Activated T-helper 17 cell treated with anti-CD3 and anti-CD28 coated beads, Interleukin-2, amount 50 U/mL, for 72 hours (primary cell): ENCODE measurements at places on chromosomes 6 and 20.

DNA sequence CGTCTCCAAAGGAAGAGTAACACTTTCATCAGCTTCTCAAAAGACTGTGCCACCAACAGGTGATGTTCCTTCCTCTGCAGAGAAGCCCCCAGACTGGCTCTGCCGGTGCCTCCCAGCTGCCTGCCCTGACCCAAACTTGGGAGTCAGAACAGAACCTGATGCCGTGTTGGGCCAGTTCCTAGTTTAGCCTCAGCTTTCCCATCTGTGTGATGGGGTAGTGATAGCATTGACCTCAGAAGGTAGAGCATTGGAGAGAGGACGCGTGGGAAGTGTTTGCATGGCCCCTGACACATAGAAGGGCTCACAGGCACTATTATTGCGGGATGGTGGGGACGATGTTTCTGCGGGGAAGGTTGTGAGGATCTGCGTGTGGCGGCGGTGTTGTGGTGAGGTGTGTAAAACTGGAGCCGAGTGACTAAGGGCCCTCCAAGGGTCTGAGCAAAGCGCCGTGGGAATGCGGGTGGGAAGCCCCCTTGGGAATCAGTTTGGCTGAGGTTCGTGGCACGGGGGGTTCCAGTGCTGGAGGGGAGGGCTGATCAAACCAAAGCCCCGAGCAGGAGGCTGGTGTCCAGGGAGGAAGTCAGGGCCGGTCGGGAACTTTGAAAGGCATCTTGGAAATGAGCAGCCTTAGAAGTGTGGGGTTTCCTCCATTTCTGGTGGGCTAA is 1.7 kb downstream of the NTSR1 start:
- H3K27ac ChIP-seq: no peak overlapping the region
- peaks cover 4% of the 10 kb centered on the region for H3K4me1 ChIP-seq
- H3K36me3 ChIP-seq: no peaks in the 10 kb centered on the region
- no peak overlapping the region for H3K4me3 ChIP-seq
- ATAC-seq: no peak

- peak; percentile 98 for ATAC-seq
- peaks cover 24% of the 10 kb centered on the region for H3K4me1 ChIP-seq
- peaks cover 86% of the 10 kb centered on the region for H3K36me3 ChIP-seq
- peak overlapping the region; percentile 99 for H3K4me3 ChIP-seq
These were observed 5.8 kb downstream of the BTN3A3 start for GRCh38 chr6:26445934-26446667.

- no peaks in the 10 kb centered on the region for H3K4me1 ChIP-seq
- H3K27me3 ChIP-seq: no peaks in the 10 kb centered on the region
- no peak for ATAC-seq
These were observed 39.0 kb upstream of the ARMC2 start for GRCh38 chr6:108809211-108809610.

DNA sequence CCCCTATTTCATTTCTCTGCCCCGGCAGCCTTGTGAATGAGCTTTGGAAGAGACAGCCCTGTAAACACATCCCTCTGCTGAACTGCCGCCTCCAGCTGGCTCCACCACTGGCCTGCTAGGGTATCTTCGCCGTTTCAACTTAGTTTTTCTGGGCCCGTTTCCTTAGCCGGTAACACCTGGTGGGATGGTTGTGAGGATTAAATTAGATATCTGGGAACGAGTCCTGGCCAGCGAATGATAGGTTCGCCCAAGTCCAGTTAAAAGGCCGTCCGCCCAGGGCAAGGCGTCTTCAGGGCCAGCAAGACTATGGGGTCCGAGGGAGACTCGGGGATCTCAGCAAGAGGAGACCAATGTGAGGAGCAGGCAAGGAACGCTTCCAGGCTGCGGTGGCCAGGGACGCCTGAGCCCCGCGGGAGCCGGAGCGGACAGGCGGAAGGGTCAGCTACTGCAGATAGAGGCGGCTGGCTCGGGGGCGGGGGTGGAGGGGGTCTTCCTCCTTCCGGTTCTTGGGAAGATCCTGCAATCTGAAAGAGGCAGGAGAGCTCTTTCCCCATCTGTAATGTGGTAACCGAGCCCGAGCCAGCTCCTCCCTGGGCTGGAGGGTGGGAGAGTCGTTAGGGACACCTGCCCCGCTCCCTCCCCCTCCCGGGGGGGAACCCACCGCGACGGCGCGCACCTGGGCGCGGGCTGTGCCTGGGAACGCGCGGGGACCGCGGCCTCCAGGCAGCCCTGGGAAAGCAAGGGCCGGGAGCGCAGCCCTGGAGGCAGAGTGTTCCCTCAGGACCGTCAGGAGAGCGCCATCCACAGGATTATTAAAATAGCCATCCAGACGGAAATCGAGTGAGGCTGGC is 4.5 kb upstream of the PTCRA start:
- H3K4me1 ChIP-seq: no peaks in the 10 kb centered on the region
- H3K27me3 ChIP-seq: peaks cover 8% of the 10 kb centered on the region
- H3K4me3 ChIP-seq: no peak overlapping the region
- ATAC-seq: no peak
- no peak overlapping the region for H3K27ac ChIP-seq
- H3K36me3 ChIP-seq: no peaks in the 10 kb centered on the region

- H3K4me1 ChIP-seq: no peaks in the 10 kb centered on the region
- H3K27ac ChIP-seq: no peak overlapping the region
These were observed 246.8 kb upstream of the EXOC2 start for GRCh38 chr6:939526-940252.
